ENCODE measurements at places on chromosomes 5 and 9.

DNA sequence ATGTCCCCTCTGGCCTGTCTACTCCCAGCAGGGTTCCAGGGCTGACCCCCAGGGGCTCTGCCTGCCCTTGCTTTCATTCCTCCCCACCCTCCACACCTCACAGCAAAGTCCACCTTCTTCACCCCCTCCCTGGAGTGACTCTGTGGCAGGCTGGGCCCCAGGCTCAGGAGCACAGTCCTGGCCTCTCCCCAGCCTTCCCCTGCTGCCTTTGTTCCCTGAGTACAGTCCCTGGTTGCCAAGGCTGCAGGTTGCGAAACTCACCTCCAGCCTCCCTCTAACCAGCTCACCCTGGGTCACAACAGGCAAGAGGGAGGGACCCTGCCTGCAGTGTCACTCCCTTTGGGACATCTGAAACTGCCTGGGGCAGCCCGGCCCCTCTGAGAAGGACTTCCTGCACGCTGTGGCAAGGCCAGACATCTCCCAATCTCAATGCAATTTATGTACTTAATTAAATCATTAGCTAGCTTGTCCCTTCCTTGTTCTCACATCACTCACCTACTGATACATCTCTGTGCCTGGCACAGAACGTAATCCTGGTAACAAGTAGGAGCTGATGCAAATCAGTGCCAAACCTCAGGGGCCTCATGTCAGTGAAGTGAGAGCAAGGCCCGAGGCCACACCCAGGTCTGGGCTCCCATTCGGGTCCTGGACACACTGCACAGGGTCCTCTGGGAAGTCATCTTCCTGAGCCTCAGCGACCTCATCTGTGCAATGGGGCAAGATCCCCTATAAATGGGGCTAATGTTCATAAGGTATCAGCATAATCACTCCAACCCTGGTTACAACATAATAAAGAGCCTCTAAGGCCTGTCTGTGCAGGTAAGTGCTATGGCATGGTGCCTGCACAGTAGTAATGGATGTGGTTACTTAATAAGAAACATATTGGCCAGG, 27.3 kb upstream of the TRIM14 start:
- no peak for DNase-seq

DNA sequence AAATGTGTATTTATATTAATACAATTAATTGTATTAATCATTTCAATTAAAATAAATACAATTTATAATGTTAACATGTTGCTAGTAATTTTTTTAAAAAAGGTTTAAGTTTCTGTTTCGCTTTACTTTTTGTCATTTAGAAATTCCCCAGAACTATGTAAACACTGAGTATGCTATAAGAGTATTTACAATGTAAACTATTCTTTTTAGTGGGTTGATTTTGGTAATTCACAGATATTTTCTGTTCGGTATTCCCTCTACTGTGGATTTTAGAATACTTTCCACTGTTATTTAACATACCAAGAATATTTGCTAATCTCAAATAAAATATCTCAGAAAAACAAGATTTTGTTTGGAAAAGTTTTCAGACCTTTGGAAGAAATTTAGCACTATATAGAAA, 1564.4 kb downstream of the EFNA5 start:
- DNase-seq = no peak

GRCh38 chr9:13478160-13478559, 198.7 kb upstream of the MPDZ start:
- DNase-seq = no peak

DNA sequence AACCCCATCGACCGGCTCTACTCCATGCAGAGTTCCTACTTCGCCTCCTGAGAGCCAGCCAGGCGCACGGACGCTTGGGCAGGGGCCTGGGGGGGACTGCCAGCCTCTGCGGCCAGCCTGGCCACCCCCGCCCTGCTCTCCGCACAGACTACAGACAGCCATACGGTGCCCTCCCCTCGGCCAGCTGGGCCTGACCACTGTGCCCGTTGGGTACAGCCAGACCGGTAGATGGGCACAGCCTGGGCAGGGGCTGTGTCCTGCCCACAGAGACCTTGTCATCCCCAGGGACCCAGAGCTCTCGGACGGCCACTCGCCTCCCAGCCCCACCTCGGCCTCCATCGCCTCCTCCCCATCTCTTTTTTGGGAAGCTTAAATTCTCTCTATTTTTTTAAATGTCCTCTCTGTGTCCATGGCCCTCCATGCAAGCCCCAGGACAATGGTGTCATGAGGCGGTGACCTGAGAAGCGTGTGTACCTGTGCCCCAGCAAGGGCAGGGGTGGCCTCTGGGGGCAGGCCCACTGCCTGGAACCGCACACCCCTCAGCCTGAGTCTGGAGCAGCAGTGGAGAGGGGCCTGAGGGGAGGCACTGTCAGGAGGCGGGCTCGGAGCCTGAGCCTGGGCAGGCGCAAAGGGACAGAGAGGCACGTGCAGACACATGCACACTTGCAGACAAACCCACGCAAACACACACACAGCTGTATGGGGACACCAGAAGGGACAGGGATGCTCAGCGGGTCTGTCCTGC, 82.8 kb downstream of the LMX1B start:
- DNase-seq = no peak

GRCh38 chr5:178793151-178793550, 62.7 kb upstream of the ZNF354A start:
- peak; percentile 11 for DNase-seq

DNA sequence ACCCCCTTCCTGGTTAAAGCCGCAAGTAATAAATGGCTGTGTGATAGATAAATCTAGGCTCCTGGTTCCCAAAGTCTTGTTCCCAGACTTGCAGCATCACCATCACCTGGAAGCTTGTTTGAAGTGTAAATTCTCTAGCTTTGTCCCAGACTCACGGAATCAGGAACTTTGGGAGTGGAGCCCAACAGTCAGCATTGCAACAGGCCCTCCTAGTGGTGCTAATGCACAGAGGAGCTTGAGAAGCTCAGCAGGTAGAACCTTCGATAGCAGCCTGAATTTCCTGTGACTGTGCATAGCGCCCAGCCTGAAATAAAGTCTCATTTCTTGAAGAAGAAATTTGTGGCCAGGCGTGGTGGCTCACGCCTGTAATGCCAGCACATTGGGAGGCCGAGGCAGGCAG, 30.3 kb upstream of the MELK start:
- DNase-seq = no peak

DNA sequence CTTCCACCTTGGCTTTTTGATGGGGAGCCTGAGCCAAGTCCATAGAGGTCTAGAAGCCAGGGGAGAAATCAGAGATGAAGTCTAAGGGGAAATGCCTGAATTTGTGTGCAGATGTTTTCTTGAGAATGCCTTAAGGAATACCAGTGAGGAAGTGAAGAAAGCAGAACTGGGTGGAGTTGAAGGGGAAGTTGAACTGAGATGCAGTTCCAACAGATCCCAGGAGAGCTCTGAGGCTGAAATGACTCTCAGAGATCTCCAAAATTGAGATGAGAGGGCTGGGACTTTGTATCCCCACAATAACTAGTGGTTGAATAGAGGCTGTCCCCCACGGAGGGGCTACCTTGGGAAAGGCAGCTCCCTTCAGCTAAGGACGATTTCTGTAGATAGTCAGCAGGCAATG, 197.1 kb downstream of the ZNF462 start:
- no peak for DNase-seq

DNA sequence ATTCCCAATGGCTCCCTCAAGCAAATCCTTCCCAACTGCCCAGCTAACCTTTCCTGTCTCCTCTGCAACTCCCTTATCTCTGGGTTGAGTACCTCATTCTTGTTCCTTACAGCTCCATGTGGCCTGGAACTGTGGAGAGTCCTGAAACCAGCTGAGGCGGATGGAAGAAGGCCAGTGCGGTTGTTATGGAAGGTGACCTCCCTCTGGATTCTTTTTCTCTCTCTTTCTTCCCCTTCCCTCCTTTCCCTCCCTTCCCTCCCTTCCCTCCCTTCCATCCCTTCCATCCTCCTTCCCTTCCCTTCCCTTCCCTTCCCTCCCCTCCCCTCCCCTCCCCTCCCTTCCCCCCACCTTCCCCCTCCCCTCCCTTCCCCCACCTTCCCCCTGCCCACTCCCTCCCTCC, 45.1 kb downstream of the IL31RA start:
- DNase-seq = no peak

GRCh38 chr5:123007754-123008153, 28.8 kb downstream of the PPIC start:
- no peak for DNase-seq

DNA sequence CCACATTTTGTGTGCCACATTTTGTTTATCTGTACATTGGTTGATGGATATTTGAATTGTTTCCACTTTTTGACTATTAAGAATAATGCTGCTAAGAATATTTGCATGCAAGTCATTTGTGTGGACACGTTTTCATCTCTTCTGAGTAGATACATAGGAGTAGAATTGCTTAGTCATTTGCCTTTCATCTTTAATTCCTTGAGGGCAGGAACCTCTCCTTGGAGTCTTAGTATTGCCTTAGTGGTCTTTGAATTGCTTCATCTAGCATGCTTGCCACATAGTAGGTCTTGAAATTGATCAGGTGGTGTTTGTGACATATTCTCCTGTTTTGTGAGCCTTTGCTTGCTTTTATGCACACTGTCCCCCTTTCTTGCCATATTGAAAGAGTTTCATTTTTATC, 128.5 kb downstream of the NR3C1 start:
- no peak for DNase-seq

DNA sequence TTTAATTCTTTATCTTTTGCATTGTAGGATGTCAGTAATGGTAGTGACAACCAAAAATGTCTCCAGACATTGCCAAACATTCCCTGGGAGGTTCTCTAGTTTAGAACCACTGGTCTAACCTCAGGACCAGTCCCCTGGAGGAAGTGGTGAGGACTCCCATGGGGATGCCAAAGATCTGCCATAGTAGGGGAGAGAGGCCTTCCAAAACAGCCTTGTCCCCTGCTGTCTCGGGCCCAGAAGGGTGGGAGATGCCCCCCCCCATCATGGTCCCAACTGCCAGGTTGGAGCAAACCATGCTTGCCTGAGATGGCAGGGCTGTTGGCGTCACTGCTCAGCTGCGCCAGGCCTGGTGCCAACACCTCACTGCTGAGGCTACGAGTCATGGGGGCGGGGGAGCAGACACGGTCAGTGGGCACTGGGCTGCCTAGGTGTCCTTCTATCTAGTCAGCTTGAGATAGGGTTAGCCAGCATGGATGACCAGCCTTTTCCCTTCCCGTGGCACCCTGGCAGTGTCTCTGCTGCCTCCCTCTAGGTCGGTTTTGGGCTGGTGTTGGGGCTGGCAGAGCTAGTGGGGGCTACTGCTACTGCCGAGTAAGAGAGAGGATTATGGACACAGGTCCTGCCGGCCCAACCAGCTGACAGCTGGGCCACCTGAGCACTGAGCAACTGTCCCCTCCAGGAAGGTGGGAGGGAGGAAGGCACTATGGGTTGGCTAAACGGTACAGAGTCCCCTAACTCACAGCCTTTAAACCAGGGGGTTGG, 8.3 kb upstream of the CXXC5 start:
- DNase-seq = no peak

GRCh38 chr9:133285252-133285775, 10.3 kb upstream of the ABO start:
- no peak for DNase-seq

DNA sequence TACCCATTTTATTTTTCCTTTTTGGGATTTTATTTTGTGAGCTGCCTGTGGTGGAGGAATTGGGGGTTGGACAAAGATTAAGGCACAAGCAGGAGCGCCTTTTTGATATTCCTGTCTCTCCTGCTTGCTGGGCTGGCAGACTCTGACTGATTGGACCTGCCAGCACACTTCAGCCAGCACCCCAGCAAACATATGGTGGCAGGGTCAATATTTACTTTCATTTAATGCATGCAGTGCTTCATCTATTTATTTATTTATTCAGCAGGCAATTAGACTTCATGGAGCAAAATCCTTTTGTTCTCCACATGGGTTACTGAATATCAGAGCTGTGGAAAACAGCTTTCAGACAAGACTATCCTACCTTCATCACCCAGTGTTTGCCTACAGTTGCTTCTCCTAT, 48.4 kb upstream of the EPB41L4A start:
- no peak for DNase-seq

Measured in stimulated activated CD4-positive, alpha-beta T cell treated with anti-CD3 and anti-CD28 coated beads, Interleukin-2, amount 100 ng/mL, for 48 hours (primary cell).